A549 treated with CORT108297 at 1 μM for 4 hours (cell line): ENCODE measurements at places on chromosomes 4 and X. TPM values are rescaled to one million over a fixed set of nuclear protein-coding genes. Genes with fewer than 3 reads are reported as not detected.

Gene TCEAL8
- total RNA-seq = 26.2 to 41.6 TPM (median 30.2 TPM) in 5 replicates

Gene HTN3
- not detected in 5 replicates for total RNA-seq

Gene GABRE
- total RNA-seq = 19.4 to 33.0 TPM (median 25.7 TPM) in 5 replicates

Gene CXCL6
- total RNA-seq = 0.05 to 0.12 TPM (median 0.07 TPM) in 3 of 5 replicates, not detected in the others
